ENCODE measurements at places on chromosomes 5 and 9.

- peak; percentile 47 for DNase-seq
These were observed 507.8 kb downstream of the MAT2B start for GRCh38 chr5:164013077-164013670.

DNA sequence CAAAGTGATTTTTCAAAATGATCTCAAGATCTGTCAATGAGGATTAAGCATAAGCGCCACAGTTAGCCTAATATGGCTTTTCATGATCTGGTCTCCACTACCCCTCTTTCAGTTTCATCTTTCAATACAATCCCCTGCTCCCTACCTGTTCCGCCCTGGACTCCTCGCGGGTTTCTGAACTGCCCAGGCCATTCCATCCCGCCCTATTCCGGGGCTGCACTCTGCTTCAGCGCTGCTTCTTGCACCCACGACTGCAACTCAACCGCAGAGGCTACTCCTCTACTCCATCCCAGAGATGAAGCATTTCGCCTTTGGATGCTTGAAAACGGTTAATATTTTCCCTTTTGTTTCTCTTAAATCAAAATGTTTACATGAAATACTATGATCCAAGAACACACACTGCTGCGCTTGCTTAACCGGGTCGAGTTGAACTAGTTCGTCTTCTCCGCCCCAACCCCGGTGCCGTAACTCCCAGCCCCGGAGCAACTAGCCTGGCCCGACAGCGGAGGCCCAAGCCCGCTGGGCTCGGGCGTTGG is 716 bp upstream of the OTULIN start:
- DNase-seq = peak; percentile 60

DNA sequence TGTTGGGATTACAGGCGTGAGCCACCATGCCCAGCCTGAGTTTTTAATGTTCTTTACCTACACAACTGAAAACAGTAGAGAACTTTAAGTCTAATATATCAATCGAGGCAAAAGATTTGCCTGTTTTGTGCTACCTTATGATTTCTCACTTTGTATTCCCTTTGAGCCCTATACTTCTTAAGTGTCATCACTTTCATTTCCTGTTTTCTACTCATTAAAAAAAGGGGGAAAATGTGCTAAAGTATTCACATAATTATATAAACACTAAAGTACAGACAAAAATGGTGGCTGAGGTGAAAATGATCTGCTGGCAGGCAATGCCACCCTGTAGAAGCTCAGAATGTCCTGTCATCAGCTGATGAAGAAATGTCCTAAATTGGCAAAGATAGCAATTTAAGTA is 23.6 kb downstream of the ATG10 start:
- no peak for DNase-seq

- DNase-seq = no peak
These were observed 8.2 kb upstream of the PAIP1 start for GRCh38 chr5:43565043-43565442.

- DNase-seq = no peak
These were observed 12.3 kb downstream of the BAAT start for GRCh38 chr9:101372327-101373118.

GRCh38 chr5:167699432-167699831 is 592.0 kb upstream of the WWC1 start:
- DNase-seq = no peak

DNA sequence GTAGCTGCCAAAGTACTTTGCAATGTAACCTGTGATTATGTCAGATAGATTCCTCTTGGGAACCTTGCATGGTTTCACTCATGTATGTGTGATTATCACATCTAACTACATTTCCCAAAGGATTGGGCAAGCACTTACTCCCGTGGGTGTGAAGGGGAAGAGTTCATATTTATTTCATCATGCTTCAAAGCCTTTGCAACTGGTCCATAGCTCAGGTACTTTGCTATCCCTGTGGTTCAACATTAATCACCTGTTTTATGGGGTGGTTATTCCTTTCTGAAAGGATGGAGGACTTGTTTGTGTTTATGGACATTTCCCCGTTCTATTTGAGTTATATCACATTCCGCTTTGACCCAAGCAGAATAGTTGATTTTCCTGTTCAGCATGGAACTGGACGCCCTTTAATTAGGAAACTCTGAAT is 13.6 kb upstream of the ERMP1 start:
- no peak for DNase-seq

GRCh38 chr5:169695025-169695625 is 58.0 kb downstream of the DOCK2 start:
- DNase-seq = no peak

DNA sequence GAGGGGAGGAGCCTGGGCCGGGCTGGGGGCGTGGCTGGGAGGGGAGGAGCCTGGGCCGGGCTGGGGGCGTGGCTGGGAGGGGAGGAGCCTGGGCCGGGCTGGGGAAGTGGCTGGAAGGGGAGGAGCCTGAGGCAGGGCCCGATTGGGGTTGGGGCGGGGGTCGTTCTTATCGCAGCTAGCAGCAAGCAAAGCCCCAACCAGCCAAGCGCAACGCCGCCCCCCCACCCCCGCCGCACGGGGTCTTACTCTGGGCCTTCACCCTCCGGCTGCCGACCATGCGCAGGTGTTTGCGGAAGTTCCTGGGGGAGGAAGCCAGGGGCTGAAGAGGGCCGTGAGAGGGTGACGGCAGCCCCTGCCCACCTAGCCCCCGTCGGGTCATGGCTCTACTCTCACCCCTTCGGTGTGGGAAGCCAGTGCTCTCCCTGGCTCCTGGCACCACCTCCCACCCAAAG is 5.0 kb downstream of the NSMF start:
- DNase-seq = peak; percentile 81

DNA sequence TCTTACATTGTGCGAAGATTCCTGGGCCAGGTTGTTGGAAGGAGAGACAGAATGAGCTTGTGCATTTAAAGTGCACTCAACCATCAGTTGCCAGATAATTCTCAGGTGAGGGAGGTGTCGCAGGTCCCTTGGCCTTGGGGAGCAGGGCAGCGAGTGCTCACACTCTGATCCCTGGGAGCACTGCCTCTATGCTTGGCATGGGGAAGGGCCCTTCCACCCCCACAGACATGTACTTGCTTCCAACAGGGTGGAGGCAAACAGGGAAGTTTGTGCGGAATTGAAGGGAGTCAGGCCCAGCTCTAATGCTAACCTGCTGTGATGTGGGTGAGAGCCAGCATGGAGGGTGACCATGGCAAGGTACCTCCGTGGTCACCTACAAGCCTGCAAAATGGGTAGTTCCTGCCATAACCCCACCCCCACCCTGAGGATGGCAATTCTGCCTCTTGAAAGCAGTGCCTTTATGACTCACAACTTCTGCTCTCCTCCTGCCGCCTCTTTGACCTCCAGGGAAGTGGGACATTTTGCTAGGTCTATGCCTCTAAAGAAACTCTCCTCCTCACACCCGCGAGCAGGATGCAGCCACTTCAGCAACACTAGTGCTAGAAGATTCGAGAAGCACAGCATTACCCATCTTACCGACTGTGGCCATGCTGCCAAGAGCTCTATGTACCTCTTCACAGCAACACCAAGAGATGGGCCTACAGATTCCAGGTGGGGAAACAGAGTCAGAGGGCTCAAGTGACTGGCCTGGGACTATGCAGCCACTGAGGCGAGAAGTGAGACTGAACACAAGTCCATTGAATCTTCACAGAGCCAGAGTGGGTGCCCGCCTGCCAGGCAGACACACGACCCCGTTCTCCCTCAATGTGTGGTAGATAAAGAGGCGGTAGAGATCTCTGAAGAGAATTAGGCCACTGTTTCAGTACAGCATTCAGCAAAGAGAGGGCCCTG is 22.1 kb upstream of the SLC25A51 start:
- no peak for DNase-seq

DNA sequence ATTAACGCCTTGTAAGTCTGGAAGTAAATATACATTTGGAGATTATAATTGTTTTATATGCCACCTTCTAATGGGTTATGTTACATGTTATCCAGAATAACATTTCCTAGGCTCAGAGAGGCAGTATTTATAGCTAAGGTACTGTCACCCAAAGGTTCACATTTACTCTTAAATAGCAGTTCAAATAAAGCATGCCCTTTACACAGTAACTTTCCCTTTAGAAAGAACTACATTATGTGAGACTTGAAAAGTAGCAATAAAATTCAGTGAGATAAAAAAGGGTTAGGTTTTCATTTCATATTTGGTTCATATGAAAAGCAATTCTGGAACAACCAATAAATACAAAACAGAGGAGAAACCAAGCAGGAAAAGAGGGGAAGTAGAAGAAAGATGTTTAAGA is 35.1 kb downstream of the SKIC3 start:
- DNase-seq = no peak

DNA sequence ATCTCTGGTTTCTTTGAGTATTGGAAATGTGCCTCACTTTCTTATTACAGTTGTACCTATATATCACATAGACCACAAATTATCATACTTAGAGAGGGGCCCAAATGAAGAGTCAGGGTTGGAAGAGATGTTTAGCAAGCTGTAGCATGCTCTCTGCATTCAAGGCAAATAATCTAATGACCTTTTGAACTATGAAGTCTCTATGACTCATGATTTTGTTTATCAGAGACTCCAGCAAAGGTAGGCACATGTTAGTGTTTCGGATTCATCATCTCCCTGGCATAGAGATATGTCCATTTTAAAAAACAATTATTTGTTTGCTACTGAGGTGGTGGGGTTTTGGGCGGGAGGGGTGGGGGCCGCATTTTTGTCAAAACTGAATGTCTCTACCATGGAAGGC is 2000.1 kb downstream of the EFNA5 start:
- no peak for DNase-seq

DNA sequence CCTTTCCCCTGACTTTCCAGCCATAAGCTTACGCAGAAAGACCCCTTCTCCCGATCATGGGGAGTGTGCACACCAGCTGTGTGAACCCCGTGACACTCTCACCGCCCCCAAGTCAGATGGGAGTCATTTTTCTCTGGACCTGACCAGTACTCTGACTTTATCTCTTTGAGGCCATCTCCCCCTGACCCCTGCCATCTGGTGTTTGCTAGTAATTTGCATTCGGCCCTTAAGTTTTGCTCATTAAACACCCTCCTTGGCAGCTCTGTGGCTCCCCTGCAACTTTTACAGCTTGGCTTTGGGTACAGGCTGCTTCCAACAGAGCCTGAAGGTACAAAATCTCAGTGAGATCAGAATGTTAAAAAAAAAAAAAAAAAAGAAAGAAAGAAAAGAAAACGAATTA is 43.9 kb downstream of the PDZD2 start:
- no peak for DNase-seq

DNA sequence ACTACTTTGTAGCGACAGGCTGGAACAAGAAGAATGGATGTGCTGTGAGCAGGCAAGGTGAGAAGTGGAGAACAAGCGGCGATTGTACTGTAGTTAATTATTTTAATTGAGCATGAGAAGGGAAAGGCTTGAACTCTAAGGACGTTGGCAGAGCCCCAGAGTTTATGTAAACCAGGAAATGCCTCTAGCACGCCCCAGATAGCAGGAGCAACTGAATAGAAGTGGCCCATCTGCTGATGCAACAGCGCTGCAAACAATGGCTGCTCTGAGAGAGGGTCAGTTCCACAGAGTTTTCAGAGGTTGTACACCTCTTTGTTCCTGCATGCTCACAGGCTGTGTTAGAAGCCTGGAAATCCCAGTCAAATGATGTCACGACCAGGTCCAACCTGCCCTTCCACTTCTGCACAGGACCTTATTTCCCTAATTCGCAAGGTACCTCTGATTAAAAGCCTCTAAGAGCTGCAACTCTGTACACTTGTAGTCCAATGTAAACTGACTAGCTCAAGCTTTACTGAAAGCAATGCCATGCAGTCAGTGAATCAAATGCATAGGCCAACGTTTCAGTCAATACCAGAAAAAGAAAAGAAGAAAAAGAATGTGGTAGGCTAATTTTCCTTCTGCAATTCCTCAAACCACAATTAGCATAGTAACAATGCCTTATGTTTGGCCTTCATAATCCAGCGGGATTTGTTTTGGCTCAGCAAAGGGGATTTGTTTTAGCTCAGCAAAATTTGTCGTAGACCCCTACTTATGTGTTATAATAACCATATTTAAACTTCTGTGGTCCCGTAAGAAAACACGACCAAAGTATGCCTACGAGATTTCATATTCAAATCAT is 119.6 kb upstream of the RETREG1 start:
- DNase-seq = no peak

DNA sequence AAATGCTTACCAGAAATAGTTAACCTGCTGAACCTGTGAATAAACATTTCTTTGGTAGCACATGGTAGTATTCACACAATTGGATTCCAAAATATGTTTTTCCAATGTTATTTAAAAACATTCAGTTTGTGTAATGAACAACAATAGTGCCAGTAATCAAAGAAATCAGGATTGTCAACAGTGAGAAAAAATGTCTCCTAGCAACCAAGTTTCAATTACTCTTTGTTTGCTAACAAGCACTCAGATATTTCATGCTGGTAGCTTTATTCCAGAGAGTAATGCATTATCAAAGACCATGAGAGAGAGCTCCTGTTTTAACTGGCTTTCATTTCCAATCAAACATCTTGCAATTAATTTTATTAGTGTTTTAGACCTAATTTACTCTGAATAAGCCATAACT is 768.1 kb upstream of the GRAMD2B start:
- DNase-seq = no peak

- no peak for DNase-seq
These were observed 49.4 kb downstream of the MCTP1 start for GRCh38 chr5:95235439-95235982.

DNA sequence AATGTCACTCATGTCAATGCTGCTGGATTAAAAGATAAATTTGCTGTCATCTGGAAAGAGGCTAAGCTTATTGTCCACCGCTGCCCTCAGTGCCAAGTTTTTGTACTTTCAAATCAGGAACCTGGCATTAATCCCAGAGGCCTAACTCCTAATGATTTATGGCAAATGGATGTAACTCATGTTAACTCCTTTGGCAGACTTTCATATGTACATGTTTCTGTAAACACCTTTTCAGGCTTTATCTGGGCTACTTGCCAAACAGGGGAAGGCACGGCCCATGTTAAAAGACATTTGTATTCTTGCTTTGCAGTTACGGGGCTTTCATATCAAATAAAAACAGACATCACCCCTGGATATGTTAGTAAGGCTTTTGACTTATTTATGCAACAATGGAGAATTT is 608.0 kb upstream of the ACO1 start:
- DNase-seq = no peak

- no peak for DNase-seq
These were observed 399.6 kb downstream of the MED10 start for GRCh38 chr5:5978501-5979376.

- DNase-seq = no peak
These were observed 106.3 kb downstream of the DAPK1 start for GRCh38 chr9:87603854-87604490.

- peak; percentile 46 for DNase-seq
These were observed 830 bp downstream of the PRRC1 start for GRCh38 chr5:127518319-127518621.

DNA sequence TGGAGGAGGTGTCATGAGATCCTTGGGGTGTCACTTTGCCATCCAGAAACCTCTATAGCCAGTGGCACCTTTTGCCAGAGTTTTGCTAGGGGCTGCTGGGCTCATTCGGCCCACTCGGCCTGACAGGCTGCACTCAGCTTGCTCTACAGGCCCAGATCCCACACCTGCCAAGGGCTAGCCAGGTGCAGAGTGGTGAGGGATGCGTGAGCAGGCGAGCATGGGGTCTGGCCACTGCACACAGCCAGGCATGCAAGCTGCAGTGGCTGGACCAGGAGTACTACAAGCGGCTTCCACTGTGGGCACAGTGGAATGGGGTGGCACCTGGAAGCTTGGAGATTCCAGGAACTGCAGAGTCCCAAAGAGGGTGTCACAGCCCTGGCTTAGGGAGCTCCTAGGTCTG is 372.7 kb downstream of the CHSY3 start:
- no peak for DNase-seq

All from GM20000 (cell line).